ENCODE measurements at places on chromosomes 12 and 14. TPM values are rescaled to one million over a fixed set of nuclear protein-coding genes. Genes with fewer than 3 reads are reported as not detected.

DNA sequence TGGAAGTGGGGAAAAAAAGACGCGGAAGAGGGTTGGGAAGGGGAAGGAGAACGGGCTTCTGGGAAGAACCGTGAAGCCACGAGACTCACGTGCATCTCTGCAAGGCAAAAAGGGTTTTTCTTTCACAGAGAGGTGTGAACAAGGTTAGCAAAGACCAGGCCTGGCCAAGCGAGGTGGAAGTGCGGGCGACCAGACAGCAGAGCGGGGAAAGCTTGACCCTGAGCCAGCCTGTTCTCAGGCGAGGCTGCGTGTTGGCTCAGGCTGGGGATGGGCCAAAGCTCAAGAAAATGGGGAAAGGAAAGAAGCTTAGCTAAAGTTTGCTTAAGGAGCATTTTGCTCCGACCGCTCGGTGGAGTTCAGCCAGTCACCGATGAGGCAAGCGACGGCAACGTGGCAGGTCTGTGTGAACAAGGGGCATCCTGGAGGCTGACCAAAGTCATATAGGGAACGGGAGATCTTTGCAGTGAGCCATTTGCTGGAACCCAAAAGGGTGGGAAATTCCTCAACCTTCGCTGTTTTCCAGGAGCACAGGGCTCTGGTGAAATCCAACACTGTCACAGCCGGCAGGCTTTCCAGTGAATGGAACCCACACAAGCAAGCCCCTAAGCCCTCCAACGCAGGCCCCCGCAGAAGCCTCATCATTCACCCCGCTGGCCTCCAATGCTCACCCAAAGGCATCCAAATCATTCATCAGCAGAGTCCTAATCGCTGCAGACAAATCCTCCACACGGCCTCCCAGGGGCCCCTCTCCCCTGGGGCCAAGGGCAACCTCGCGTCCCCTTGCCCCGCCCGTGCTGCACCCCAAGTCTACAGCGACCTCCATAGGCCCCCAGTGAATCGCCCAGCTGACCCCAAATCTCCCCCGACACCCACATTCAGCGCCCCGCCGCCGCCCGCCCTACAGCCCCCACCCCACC lies 754 bp downstream of the ZNF605 start:
- DNase-seq, result no peak

DNA sequence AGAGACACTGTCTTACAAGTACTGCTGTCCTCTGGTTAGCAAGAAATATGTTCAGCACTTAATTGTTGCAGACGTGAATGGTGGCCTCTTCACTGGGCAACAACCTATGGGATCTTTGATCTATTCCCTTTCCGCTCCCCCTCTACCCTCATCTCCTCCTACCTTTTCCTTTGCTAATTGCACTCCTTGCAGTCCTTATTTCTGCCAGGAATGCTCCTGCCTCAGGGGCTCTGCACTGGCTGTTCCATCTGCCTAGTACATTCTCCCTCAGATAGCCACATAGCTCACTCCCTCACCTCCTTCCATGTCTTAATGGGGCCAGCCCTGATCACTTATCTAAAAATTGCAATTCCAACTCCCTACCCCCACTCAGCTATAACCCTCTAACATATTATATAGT lies 4.5 kb upstream of the NFYB start:
- no peak for DNase-seq

Gene MYF6
- total RNA-seq, result not detected

Gene DIO2
- total RNA-seq, result not detected

DNA sequence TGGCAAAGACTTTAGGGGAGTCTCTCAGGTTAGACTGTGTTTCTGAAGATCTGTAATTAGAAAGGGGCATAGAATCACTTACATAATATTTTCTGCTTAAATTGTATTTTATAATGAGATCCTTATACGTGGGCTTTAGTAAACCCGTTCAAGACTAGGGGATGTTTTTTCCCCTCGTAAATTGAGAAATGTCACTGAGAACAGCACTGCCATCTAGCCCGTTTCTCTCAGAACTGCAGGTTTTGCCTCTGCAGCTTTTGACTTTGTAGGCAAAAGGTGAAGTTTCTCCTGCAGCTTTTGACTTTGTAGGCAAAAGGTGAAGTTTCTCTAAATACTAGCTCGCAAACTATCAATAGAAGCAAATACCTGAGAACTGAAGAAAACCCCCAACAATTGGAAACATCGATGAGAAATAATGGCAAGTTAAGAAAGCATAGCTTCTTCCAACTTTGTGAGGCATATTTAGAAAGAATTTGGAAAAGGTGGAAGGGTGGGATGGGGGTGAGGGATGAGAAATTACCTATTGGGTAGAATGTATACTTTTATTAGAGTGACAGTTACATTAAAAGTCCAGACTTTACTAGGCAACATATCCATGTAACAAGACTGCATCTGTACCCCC lies 9.9 kb upstream of the ASPG start:
- no peak for DNase-seq

Gene STON2
- total RNA-seq, result 0.22 TPM

DNA sequence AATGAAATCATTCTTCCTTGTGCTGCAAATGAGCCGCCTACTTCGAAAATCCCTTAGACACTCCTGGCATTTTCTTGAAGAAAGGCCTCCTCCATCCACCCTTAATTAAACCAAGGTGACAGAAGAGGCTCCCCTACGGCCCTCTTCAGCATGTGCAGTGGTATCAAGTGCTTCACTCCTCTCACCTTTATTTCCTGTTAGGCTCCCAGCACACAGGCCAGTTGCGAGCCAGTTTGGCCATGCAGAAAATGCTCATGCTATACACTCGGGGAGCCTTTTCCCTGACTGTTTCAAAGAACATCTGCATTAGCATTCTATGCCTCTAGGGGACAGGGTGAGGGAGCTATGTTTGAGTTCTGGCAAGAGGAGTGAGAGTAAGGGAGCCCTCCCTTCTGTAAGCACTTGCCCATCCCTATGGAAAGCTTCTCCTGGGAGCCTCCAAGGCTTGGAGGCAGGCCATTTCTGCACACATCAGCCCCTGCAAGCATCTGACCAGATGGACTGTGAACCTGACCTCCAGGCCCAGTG lies 291.5 kb downstream of the RPS29 start:
- DNase-seq, result no peak

DNA sequence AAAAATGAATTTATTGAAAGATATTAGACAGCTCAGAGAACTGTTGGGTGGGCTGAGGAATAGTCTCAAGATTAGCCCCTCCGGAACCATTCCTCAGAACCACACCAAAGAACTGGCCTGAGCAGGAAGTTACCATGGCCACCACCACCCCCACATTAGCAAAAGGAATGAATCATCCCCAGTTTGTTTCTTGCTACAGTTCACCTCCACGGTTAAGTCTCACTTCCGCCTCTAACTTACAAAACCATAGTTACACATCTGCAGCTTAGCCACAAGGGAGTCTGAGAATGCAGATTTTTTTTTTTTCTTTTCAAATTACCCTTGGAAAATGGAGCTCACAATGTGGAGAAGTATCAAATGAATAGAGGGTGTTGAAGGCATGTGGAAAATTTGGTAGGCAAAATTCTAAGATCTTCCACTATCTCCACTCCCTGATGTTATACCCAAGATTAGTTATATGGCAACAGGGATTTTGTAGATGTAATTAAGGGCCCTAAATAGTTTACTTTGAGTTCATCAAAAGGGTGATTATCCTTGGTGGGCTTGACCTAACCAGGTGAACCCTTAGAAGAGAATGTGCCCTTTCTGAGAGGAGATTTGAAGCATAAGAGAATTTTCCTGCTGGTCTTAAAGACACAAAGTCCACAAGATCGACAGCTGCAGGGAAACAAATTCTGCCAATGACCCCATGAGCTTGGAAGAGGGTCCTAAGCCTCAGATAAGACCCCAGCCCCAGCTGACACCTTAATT lies 129.8 kb upstream of the KRR1 start:
- no peak for DNase-seq

GRCh38 chr14:91910196-91910595 lies 37.3 kb downstream of the FBLN5 start:
- DNase-seq, result no peak

GRCh38 chr12:110656071-110656655 lies 32.8 kb downstream of the HVCN1 start:
- no peak for DNase-seq

GRCh38 chr14:35277179-35277578 lies 15.0 kb upstream of the PSMA6 start:
- DNase-seq, result no peak

DNA sequence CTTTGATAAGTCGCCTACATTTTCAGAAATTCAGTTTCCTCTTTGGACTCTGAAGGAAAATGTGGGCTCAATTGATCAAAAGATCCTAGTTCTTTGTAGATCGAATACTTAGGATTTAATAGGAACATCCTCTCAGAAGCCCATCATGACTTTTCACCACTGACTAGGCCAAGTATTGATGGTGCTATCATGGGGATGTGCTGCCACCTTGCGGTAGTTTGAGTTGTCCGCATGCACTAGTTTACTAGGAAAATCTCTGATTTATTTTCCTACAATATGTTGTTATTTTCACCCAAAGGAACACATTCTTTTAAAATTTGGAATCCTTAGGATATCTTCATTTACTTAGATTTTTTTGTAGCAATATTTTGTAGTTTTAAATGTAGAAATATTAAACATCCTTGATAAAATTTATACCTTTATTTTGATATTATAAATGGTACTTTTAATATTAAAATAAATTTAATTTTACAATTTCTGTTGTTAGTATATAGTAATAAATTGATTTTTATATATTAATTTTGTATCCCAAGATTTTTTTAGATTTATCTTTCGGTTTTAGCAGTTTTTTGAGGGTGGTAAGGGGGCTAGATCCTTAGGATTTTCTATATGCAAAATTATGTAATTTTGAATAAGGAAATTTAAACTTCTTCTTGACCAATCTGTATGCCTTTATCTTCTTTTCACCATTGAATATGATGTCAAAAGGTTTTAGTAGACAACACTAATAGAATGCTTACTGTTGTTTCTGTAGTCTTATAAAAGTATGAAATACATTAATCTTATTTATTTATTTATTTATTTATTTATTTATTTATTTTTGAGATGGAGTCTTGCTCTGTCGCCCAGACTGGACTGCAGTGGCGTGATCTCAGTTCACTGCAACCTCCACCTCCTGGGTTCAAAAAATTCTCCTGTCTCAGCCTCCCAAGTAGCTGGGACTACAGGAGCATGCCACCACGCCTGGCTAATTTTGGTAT lies 52.9 kb upstream of the OR9K2 start:
- DNase-seq, result peak; percentile 82

DNA sequence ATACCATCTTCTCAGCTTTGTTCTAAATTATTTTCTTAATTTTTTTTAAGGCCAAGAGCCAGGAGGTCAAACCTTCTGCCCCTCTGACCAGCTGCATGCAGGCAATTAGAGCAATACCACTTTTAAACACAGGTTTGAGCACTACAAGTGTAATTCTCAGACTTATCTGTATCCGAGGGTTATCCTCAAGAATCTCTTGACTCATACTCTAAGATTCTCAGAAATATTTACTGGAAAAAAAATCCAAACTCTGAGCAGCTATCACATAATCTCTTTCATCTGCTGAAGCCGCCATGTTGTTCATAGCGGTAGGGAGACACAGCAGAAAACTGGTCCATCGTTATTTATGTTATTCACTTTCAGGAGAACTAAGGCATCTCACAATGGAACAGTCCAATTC lies 27.4 kb upstream of the PTHLH start:
- DNase-seq, result no peak

Gene PAX9
- not detected for total RNA-seq

Gene SNX6
- total RNA-seq, result 64.6 TPM

DNA sequence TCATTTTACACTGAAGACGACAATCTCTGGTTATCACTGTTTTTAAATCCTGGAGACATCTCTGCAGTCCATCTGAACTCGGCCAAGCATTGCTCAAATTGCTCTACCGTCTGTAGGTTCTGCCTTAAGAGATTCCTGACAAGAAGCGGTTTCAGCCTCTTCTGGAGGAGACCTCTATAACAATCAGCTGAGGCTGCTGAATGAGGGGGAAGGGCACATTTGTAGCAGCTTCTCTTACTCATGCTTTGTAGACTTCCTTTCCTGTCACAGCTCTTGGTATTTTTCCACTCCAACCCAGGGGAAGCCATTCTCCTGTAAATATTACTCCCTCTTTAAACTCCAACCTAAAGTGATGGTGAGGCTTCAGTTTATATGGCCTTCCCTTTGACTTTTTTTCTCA lies 3.0 kb downstream of the ARG2 start:
- DNase-seq, result no peak

- DNase-seq, result no peak
Observed at GRCh38 chr14:43548368-43548767, 958.7 kb downstream of the FSCB start.

- no peak for DNase-seq
Observed at GRCh38 chr12:40171501-40171900, 53.3 kb upstream of the LRRK2 start.

GRCh38 chr12:123344086-123344485 lies 20.6 kb downstream of the SBNO1 start:
- DNase-seq, result no peak

Gene JPH4
- 0.13 TPM for total RNA-seq

DNA sequence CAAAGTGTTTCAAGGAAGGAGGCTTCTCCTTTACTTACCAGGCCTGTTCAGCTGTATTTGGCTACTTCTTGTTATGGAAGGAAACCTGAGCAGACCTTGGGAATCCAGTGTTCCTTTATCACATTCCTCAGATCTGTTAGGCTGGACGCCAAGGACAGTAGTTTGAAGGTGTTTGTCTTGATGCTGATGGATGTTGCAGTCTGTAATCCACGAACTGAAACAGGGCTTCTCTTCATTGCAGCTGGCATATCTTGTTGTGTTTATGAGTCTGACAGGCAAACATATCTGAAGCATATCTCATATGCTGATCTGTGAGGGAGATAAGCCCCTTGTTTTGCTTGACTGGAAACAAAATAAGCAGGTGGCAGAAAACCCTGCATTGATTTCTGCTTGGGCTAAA lies 904.3 kb downstream of the NRXN3 start:
- DNase-seq, result no peak

- DNase-seq, result no peak
Observed at GRCh38 chr12:90004319-90005074, 295.9 kb upstream of the ATP2B1 start.

DNA sequence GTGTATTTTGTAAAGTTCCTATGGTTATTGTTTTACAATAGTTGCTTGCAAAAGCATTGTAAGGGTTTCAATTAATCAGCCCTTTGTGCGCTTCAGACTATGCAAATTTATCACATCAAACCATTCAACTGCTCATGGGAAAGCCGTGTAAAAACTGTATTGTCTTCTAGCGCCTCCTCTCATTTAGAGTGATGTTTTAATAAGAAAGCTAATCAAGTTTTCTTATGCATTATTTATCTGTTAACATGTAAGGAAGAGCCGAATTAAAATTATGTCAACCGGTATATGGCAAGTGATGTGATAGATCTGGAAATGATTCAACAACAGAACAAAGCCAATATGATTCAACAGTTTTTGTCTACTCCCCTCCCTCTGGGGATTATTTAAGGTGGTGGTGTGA lies 92.5 kb upstream of the RFX4 start:
- no peak for DNase-seq

GRCh38 chr14:93095742-93096510 lies 19.8 kb downstream of the ITPK1 start:
- no peak for DNase-seq
